ENCODE measurements at places on chromosomes 4 and X.

DNA sequence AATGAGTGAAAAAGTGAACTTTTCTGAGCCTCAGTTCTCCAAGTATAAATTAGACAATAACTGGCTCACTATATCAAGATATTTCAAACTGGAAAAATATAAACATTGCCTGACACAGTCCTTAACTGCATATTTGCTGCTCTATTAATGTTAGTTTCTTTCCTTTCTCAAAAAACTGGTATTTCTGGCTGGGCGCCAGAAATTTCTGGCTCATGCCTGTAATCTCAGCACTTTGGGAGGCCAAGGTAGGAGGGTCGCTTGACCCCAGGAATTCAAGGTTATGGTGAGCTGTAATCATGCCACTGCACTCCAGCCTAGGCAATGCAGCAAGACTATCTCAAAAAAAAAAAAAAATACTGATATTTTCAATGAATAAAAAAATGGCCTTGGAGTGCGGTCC is 227.0 kb downstream of the MAGEB17 start:
- no peak overlapping the region for H3K4me3 ChIP-seq
- no peaks in the 10 kb centered on the region for H3K36me3 ChIP-seq
- no peak overlapping the region for H3K27ac ChIP-seq
- no peaks in the 10 kb centered on the region for H3K4me1 ChIP-seq

- no peak overlapping the region for H3K27ac ChIP-seq
- H3K4me1 ChIP-seq, result no peaks in the 10 kb centered on the region
- H3K27me3 ChIP-seq, result no peaks in the 10 kb centered on the region
- H3K36me3 ChIP-seq, result peaks cover 34% of the 10 kb centered on the region
- no peak for DNase-seq
Observed at GRCh38 chr4:78926826-78927225, 12.4 kb downstream of the PAQR3 start.

GRCh38 chr4:38620527-38621027 is 43.4 kb upstream of the KLF3 start:
- no peak for DNase-seq
- H3K4me1 ChIP-seq, result peaks cover 2% of the 10 kb centered on the region
- H3K4me3 ChIP-seq, result no peak overlapping the region
- H3K27me3 ChIP-seq, result no peaks in the 10 kb centered on the region
- H3K27ac ChIP-seq, result peak overlapping the region; percentile 35

- no peaks in the 10 kb centered on the region for H3K36me3 ChIP-seq
- H3K4me3 ChIP-seq, result no peak overlapping the region
- H3K27me3 ChIP-seq, result no peaks in the 10 kb centered on the region
Observed at GRCh38 chr4:58070726-58071125, 960.5 kb upstream of the IGFBP7 start.

DNA sequence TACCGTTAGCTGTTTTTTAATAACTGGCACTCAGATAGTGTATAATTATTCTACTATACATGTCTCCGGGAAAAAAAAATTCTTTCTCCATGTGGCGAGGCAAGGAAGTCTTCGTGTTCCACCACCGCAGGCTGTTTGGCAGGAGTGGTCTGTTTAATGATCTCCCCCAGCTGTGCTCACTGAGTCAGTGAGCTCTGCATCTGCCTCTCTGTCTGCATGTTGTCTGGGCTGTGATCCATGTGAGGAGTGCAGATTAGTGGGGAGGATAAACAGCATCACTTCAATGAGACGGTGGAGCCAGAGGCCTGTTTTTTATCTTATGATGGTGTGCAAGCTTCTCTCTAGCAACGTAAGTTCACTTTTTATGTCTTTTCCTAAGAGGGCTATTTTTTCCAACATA is 69.8 kb downstream of the RPS3A start:
- H3K27ac ChIP-seq, result no peak overlapping the region
- no peak overlapping the region for H3K4me3 ChIP-seq
- DNase-seq, result no peak
- peaks cover 46% of the 10 kb centered on the region for H3K27me3 ChIP-seq

GRCh38 chr4:36310793-36311192 is 29.4 kb downstream of the DTHD1 start:
- no peak for DNase-seq
- no peak overlapping the region for H3K27ac ChIP-seq
- peaks cover 43% of the 10 kb centered on the region for H3K4me1 ChIP-seq
- H3K27me3 ChIP-seq, result no peaks in the 10 kb centered on the region
- H3K4me3 ChIP-seq, result peak overlapping the region; percentile 62

DNA sequence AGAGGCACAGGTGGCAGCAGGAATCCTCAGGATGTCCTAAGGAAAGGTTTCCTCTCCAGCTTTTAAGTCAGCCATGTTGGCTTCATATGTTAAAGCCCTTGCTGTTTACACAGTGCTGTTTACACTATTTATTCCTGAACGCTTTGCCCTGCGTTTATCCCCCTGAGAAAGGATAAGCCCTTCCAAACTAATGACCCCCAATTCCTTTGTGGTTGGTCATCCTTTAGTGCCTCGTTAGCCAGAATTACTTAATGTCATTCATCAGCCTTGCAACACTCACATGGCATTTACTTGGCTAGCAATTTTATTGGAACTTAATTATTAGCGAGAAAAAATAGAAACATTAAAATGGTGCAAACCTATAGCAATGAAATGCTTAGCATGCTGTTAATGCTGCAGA is 23.8 kb downstream of the VCX2 start:
- DNase-seq, result no peak
- no peaks in the 10 kb centered on the region for H3K36me3 ChIP-seq
- no peak overlapping the region for H3K4me3 ChIP-seq
- no peak overlapping the region for H3K27ac ChIP-seq
- H3K27me3 ChIP-seq, result no peaks in the 10 kb centered on the region
- no peaks in the 10 kb centered on the region for H3K4me1 ChIP-seq

DNA sequence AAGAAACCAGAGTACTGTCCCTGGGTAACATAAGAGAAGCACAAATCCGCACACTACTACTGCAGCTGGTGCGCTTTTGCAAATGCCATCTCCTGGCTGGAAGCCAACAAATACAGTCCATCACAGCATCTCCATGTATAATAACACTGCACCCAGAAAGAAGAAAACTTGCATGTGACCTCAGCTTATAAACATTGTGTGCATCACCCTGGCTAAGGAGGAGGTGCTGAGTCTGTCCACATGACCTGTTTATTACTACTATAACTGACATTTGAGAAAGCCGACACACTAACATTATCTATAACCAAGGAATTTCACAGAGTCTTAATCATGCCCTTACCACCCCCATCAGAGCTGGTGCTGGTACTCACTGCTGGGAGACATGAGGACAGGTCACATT is 516.8 kb downstream of the CFAP47 start:
- H3K4me1 ChIP-seq, result no peaks in the 10 kb centered on the region
- no peak overlapping the region for H3K27ac ChIP-seq
- H3K36me3 ChIP-seq, result no peaks in the 10 kb centered on the region
- H3K4me3 ChIP-seq, result no peak overlapping the region
- DNase-seq, result no peak

- DNase-seq, result no peak
- no peaks in the 10 kb centered on the region for H3K4me1 ChIP-seq
- H3K36me3 ChIP-seq, result no peaks in the 10 kb centered on the region
- no peaks in the 10 kb centered on the region for H3K27me3 ChIP-seq
- H3K4me3 ChIP-seq, result no peak overlapping the region
- no peak overlapping the region for H3K27ac ChIP-seq
Observed at GRCh38 chrX:139298437-139298836, 232.1 kb upstream of the F9 start.

DNA sequence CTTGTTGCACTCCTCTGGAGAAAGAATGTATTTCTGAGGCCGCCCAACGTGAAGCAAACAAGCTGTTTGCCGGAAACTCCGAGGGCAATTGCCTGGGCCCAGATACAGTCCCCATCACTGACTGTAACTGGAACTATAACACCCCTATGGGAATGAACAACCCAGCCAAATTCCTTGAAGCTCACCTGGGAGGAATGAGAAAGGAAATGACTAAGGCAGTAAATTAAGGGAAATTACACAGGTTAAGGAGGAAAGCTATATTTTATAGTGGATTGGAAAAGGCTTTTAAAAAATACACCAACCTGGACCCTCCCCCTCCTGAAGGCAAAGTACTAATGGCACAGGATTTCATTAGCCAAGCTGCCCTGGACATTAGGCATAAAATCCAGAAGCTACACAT is 11.7 kb upstream of the HERC5 start:
- peaks cover 9% of the 10 kb centered on the region for H3K36me3 ChIP-seq
- H3K27me3 ChIP-seq, result no peaks in the 10 kb centered on the region
- peak overlapping the region; percentile 63 for H3K27ac ChIP-seq
- DNase-seq, result no peak
- no peak overlapping the region for H3K4me3 ChIP-seq

DNA sequence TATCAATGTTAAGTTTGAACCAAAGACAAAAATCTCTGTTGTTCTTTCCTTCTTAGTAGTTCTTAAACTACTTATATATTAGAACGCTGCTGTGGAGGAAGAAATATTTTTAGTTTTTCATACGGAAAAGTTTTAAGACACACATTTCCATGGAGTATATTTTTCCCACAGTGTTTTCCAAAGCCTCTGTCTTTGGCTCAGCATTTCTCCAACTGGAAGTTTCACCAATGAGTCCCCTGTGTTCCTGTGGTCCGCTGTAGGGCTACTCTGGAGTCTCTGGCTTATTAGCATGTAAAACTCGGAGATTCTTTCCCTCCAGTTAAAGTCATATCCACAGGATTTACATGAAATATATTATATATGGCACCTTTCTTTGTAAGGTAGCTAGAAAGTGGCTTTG is 249.0 kb downstream of the CBR4 start:
- H3K36me3 ChIP-seq, result no peaks in the 10 kb centered on the region
- H3K4me3 ChIP-seq, result no peak overlapping the region
- no peaks in the 10 kb centered on the region for H3K4me1 ChIP-seq
- H3K27me3 ChIP-seq, result no peaks in the 10 kb centered on the region

- H3K4me3 ChIP-seq, result no peak overlapping the region
- H3K27ac ChIP-seq, result no peak overlapping the region
- no peaks in the 10 kb centered on the region for H3K36me3 ChIP-seq
- no peak for DNase-seq
- no peaks in the 10 kb centered on the region for H3K4me1 ChIP-seq
- H3K27me3 ChIP-seq, result no peaks in the 10 kb centered on the region
Observed at GRCh38 chrX:149568701-149569296, 18.5 kb downstream of the MAGEA9B start.

GRCh38 chr4:184400375-184400870 is 73.9 kb downstream of the IRF2 start:
- no peaks in the 10 kb centered on the region for H3K27me3 ChIP-seq
- H3K4me1 ChIP-seq, result peaks cover 11% of the 10 kb centered on the region
- H3K36me3 ChIP-seq, result peaks cover 66% of the 10 kb centered on the region
- peak overlapping the region; percentile 54 for H3K27ac ChIP-seq

DNA sequence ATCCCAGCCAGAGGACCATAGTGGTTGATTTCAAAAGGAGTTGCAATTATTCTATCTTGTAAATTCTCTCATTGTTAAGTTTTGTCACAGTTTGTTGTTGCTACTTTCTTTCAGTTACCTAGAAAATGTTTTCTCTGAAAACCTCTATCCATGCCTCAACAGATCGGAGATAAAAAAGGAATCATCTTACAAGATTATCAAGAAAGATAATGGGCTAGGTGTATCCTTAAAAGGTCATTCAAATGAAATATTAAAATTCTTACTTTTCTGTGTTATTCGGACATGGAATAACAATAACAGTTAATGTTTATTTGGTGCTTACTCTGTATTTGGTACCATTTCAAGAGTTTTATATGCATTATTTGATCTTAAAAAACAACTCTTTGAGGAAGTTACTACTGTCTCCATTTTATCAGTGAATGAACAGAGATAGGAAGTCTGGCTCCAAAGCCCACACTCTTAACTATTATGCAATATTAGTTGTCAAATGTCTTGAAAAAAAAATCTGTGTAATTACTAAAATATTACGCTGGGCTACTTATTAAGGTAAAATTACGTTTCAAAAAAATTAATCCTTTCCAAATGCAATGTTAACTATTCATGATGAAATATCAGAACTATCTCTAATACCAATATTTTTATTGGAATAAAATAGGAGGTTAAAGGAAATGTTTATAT is 97.5 kb downstream of the SNCA start:
- no peaks in the 10 kb centered on the region for H3K4me1 ChIP-seq
- H3K4me3 ChIP-seq, result no peak overlapping the region
- no peaks in the 10 kb centered on the region for H3K27me3 ChIP-seq
- H3K27ac ChIP-seq, result no peak overlapping the region
- DNase-seq, result no peak
- H3K36me3 ChIP-seq, result no peaks in the 10 kb centered on the region

DNA sequence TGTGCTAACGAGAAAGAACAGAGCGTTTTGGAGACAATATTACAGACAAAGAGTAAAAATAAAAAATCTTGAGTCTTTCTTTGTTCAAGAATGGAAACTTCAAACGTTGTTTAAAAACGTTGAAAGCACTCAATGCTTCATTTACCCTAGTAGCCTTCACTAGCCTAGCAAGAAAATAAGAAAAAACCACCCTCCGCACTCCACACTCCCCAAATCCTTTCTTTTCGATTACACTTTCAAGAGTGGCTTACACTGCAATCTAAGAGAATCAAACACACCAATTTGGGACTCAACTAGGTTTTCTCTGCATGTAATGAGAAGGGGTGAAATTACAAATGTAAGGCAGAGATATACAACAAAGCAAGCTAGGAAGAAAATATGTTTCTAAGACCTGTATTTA is 4.7 kb downstream of the TMSB4X start:
- peaks cover 66% of the 10 kb centered on the region for H3K36me3 ChIP-seq
- no peaks in the 10 kb centered on the region for H3K27me3 ChIP-seq
- DNase-seq, result no peak
- peak overlapping the region; percentile 98 for H3K27ac ChIP-seq
- peaks cover 30% of the 10 kb centered on the region for H3K4me1 ChIP-seq
- peak overlapping the region; percentile 94 for H3K4me3 ChIP-seq

GRCh38 chr4:6873291-6873690 is 36.3 kb upstream of the TBC1D14 start:
- no peak for DNase-seq
- H3K36me3 ChIP-seq, result peaks cover 16% of the 10 kb centered on the region
- no peak overlapping the region for H3K27ac ChIP-seq
- H3K27me3 ChIP-seq, result no peaks in the 10 kb centered on the region

- H3K27me3 ChIP-seq, result no peaks in the 10 kb centered on the region
- H3K4me1 ChIP-seq, result peaks cover 12% of the 10 kb centered on the region
- DNase-seq, result no peak
- no peak overlapping the region for H3K4me3 ChIP-seq
- no peak overlapping the region for H3K27ac ChIP-seq
- H3K36me3 ChIP-seq, result peaks cover 2% of the 10 kb centered on the region
Observed at GRCh38 chr4:173246719-173247118, 78.1 kb downstream of the GALNT7 start.

DNA sequence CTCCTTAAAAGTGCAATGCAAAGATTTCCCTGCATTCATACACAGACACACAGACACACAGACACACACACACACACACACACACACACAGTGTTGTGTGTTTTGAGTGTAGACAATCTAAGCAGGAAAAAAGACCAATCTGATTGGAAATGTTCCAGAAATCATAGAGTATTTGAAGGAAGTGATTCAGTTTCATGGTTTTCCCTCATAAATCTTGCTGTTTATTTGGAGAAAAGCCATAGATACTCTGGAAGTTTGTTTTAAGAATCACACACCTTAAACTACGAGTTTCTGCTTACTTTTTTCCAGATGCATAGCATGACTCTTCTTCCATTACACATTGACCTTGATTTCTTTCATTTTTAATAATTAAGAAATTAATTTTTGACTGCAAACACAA is 298.5 kb upstream of the BMP3 start:
- no peak overlapping the region for H3K4me3 ChIP-seq
- peaks cover 3% of the 10 kb centered on the region for H3K36me3 ChIP-seq
- no peak for DNase-seq
- H3K27me3 ChIP-seq, result no peaks in the 10 kb centered on the region
- no peaks in the 10 kb centered on the region for H3K4me1 ChIP-seq
